Activated naive CD4-positive, alpha-beta T cell treated with anti-CD3 and anti-CD28 coated beads, Interleukin-2, amount 10 ng/mL, durations not matched to agents 7 days and 5 days (primary cell): ENCODE measurements at places on chromosomes 7 and 10.
A peak's percentile ranks its signal among the peaks of the same experiment; 100 is the strongest.

GRCh38 chr10:31524460-31524859 is 205.4 kb downstream of the ZEB1 start:
- no peaks in the 10 kb centered on the region for H3K4me1 ChIP-seq
- no peak for DNase-seq
- H3K27ac ChIP-seq: peak overlapping the region; percentile 1
- H3K36me3 ChIP-seq: peaks cover 45% of the 10 kb centered on the region
- H3K27me3 ChIP-seq: no peaks in the 10 kb centered on the region
- no peak overlapping the region for H3K4me3 ChIP-seq

- DNase-seq: no peak
- no peaks in the 10 kb centered on the region for H3K4me1 ChIP-seq
- H3K27ac ChIP-seq: no peak overlapping the region
Observed at GRCh38 chr10:98852686-98853085, 383.0 kb downstream of the HPSE2 start.

DNA sequence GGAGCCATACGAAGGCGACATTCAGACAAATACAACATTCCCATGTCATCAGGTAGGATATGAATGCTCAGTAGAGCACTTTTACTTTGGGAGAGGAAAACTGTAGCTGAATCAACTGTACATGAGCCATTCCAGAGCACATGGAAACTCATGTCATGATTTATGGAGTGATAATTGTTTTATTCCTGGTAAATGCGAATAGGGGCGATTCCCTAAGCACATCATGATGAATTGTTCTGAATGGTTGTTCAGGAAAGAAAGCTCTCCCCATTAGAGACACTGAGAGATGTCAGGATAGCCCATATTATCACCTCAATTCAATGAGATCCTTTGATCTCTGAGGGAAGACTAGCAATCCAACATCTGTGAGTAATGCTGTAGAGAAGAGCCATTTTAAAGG is 243.6 kb downstream of the FOXP2 start:
- no peaks in the 10 kb centered on the region for H3K27me3 ChIP-seq
- H3K36me3 ChIP-seq: no peaks in the 10 kb centered on the region
- H3K4me1 ChIP-seq: no peaks in the 10 kb centered on the region
- no peak for DNase-seq
- no peak overlapping the region for H3K27ac ChIP-seq

DNA sequence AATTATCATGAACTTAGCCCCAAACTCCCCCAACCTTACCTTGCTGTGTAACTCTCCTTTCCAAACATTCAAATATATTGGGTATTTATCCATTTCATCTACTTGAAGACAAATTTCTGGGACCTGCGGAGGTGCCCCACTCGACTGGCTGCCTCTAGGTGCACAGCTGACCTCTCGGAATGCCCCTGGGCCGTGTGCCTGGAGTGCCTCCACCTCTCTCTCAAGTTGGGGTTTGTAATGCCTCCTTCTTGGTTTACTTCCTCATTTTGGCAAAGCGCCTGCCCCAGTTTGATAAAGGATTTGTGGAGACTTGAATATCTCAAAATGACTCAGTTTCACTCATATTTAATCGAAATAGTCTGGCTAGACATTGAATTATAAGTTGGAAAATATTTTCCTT is 16.6 kb downstream of the ZNF777 start:
- no peak overlapping the region for H3K27ac ChIP-seq
- peaks cover 38% of the 10 kb centered on the region for H3K36me3 ChIP-seq
- DNase-seq: no peak
- peaks cover 14% of the 10 kb centered on the region for H3K4me1 ChIP-seq
- no peak overlapping the region for H3K4me3 ChIP-seq

DNA sequence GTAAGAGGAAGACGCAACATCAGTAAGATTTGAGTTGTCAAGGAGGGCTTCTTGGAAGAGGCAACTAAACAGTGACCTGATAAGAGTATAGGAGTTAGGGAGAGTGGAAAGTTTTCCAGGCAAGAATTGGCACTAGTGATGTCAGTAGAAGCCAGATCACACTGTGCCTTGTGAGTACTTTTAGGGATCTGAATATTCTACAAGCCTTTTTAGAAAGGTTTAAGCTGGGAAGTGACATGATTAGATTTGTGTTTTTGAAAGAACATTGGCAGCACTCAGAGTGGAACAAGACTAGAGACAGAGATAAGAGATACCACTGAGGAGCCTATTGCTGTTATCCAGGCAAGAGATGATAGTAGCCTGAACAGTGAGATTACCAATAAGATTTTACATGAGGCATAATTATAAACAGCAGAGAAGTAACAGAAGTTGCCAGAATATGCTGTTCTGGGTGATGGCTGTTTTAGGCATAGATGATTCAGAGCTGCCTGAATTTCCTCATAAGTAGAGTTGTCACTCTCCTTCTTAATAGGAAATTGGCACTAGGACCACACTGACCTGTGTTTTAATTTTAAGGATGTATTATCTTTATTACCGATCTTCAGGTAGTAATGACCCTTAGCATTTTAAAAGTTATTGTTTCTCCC is 45.6 kb downstream of the NHLRC2 start:
- peaks cover 22% of the 10 kb centered on the region for H3K36me3 ChIP-seq
- no peak overlapping the region for H3K27ac ChIP-seq
- no peak overlapping the region for H3K4me3 ChIP-seq
- no peaks in the 10 kb centered on the region for H3K4me1 ChIP-seq
- DNase-seq: no peak
- H3K27me3 ChIP-seq: no peaks in the 10 kb centered on the region

DNA sequence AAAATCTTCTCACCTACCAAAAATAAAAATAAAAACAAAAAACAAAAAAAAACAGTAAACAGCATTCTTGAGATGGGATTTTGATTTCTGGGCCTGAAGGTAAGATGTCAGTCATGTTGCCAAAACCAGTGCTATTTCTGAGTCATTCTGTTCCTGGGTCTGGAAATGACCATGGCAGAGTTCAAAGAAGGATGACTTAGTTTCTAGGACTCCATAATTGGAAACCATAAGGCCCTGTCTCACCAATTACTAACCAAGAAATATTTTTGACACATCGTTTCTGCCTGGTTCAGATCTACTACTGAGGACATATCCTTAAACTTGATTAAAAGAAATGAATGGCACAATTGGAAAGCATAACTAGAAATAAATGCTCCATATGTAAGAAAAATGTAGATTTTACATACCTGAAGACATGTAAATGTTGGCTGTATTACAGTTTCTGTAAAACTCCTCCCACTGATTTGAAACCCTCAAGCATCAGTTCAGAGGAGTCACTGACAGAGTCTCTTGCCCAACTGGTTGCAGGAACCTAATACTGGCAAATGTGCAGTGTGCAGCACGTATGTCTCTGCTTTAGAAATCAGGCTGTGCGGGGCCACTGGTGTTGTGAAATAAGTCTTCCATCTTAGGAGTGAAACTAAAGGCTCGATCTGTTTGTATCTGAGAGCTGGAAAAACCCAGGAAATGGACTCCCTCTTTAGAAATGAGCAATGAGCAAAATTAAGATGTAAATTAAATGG is 84.8 kb upstream of the EGR2 start:
- peaks cover 8% of the 10 kb centered on the region for H3K27me3 ChIP-seq
- no peaks in the 10 kb centered on the region for H3K4me1 ChIP-seq
- no peak overlapping the region for H3K27ac ChIP-seq
- DNase-seq: no peak
- H3K36me3 ChIP-seq: no peaks in the 10 kb centered on the region

- no peaks in the 10 kb centered on the region for H3K36me3 ChIP-seq
- no peak within 1 kb of the TSS for H3K27ac ChIP-seq
- peaks cover 80% of the 10 kb centered on the region for H3K27me3 ChIP-seq
- H3K4me3 ChIP-seq: peak within 1 kb of the TSS; percentile 63
Observed at GRCh38 chr7:44325201-44325671, at the start of gene CAMK2B. TSS of gene CAMK2B (minus strand) at chr7:44325594. CDS start at chr7:44325421, 173 bp downstream.

- H3K27ac ChIP-seq: no peak overlapping the region
- no peaks in the 10 kb centered on the region for H3K4me1 ChIP-seq
- no peak for DNase-seq
- H3K4me3 ChIP-seq: no peak overlapping the region
- H3K36me3 ChIP-seq: no peaks in the 10 kb centered on the region
Observed at GRCh38 chr7:146636581-146636980, 520.0 kb downstream of the CNTNAP2 start.

DNA sequence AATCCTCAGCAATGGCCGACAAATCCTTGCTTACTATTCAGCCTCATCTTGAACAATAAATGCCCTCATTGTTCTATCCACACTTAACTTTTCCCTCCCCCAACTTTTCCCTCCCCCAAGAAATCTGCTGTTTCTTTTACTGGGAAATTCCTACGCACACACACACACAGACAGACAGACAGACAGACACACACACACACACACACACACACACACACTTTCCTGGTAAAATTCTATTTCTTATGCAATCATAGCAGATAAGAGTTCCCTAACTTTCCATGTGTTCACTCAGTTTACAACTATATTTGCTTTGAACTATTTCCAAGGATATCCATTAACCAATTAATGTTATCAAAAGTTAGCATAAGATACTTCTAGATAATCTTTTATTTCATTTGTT is 52.9 kb downstream of the RELN start:
- H3K27me3 ChIP-seq: no peaks in the 10 kb centered on the region
- DNase-seq: no peak
- H3K27ac ChIP-seq: no peak overlapping the region

GRCh38 chr10:95475003-95475383 is 86.2 kb downstream of the SORBS1 start:
- DNase-seq: no peak
- peaks cover 11% of the 10 kb centered on the region for H3K27me3 ChIP-seq
- H3K4me3 ChIP-seq: no peak overlapping the region
- no peaks in the 10 kb centered on the region for H3K4me1 ChIP-seq
- H3K36me3 ChIP-seq: no peaks in the 10 kb centered on the region

GRCh38 chr10:132044803-132045202 is 20.9 kb upstream of the JAKMIP3 start:
- H3K27me3 ChIP-seq: peaks cover 56% of the 10 kb centered on the region
- no peak for DNase-seq
- H3K27ac ChIP-seq: no peak overlapping the region
- no peak overlapping the region for H3K4me3 ChIP-seq
- H3K36me3 ChIP-seq: no peaks in the 10 kb centered on the region

DNA sequence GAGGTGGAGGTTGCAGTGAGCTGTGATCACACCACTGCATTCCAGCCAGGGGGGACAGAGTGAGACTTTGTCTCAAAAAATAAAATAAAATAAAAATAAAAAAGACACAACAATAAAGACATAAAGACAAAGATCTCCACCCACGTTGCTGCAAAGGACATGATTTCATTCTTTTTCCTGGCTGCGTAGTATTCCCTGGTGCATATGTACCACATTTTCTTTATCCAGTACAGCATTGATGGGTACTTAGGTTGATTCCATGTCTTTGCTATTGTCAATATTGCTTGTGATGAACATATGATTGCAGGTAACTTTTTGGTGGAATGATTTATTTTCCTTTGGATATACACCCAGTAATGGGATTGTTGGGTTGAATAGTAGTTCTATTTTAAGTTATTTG is 42.0 kb upstream of the CCDC3 start:
- H3K4me3 ChIP-seq: no peak overlapping the region
- H3K27me3 ChIP-seq: peaks cover 5% of the 10 kb centered on the region
- no peaks in the 10 kb centered on the region for H3K4me1 ChIP-seq
- DNase-seq: no peak
- no peaks in the 10 kb centered on the region for H3K36me3 ChIP-seq

DNA sequence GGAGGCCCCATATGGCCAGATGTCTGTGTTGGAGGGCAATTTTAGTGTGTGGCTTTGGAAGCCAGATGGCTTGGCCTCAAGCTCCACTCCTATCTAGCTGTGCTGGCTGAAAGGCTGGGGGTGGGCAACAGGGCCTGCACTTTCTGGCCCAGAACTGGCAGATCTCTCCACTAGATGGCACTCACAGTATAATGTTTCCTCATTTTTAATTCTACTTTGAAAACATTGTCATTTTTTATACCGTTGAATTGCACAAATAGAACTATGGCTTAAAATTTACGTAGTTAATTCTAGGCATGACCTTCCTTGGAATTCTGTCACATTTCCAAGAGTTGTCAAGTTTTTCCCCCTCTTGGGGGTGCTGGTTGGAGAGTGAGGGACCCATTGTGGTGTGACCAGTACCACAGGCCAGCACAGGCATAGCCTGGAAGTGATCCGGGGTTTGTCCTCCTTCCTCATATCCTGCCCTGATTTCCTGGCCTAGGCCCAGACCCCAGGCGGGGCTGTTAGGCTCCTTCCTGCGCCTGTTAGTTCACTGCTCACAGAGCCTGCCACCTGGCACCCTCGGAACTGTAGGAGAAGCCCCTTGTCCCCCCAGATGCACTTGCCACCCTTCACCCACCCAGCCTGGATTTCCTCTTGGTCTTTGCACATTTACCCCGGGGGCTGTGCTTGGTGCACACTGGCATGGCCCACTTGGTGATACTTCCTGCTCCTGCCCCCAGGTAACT is 52.8 kb downstream of the ARHGAP22 start:
- no peak overlapping the region for H3K4me3 ChIP-seq
- H3K4me1 ChIP-seq: no peaks in the 10 kb centered on the region
- H3K27me3 ChIP-seq: no peaks in the 10 kb centered on the region
- no peak overlapping the region for H3K27ac ChIP-seq

- H3K27me3 ChIP-seq: no peaks in the 10 kb centered on the region
- H3K27ac ChIP-seq: no peak overlapping the region
- H3K4me1 ChIP-seq: peaks cover 6% of the 10 kb centered on the region
- no peak overlapping the region for H3K4me3 ChIP-seq
Observed at GRCh38 chr10:31081937-31082840, 50.5 kb upstream of the ZNF438 start.

DNA sequence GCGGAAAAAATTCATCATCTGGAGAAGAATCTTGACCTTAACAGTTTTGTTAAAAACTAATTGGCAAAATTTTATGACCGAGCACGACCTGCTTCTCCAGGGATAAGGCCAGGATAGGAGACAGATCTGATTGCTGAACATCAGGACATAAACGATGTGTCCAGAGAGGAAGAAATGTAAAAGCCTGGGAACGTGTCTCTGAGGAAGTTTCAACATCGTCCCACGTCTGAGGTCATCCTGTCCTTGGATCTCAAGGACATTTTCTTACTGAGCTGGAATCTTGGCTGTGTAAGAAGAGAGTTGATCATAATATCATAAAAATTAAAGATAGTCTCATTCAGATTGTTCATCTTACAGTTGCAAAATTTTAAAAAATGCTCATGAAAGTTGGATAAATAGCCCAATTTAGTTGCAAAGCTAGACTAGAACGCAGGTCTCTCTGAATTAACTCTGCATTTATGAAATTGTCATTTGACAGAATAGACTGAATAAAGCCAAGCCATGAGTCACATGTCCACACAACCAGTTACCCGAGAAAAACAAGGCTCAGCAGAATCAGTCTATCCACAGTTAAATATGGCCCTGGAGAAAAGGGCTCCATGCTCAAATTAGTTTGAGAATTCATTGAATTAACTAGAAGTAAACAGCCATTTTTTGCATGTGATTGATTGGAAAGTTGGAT is 120.0 kb upstream of the EGFR start:
- H3K27ac ChIP-seq: no peak overlapping the region
- H3K36me3 ChIP-seq: no peaks in the 10 kb centered on the region
- H3K4me3 ChIP-seq: no peak overlapping the region
- H3K27me3 ChIP-seq: no peaks in the 10 kb centered on the region
- DNase-seq: no peak

DNA sequence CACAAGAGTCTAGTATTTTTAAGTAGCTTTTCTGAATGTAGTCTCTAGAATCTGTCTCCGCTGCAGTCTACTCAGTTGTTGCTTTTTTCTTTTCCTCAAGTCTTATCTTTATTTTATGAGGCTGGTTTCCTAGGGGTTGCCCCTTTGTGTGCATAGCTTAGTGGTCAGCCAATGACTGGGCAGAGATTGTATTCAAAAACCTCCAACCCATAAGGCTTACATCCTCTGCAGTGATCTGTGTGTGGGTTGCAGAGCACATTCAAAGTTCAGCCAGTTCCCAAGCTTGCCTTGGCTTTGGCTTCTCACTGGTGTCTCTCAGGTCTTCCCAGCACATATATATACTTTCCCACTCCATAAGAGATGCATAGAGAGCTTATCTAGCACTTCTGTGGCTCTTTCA is 160.0 kb upstream of the TCF7L2 start:
- DNase-seq: no peak
- H3K4me1 ChIP-seq: no peaks in the 10 kb centered on the region
- H3K27me3 ChIP-seq: no peaks in the 10 kb centered on the region
- peaks cover 4% of the 10 kb centered on the region for H3K36me3 ChIP-seq
- H3K4me3 ChIP-seq: no peak overlapping the region
